ENCODE measurements at places on chromosomes 4 and X.

GRCh38 chr4:70935038-70935695, 33.0 kb downstream of the MOB1B start:
- no peak for DNase-seq

DNA sequence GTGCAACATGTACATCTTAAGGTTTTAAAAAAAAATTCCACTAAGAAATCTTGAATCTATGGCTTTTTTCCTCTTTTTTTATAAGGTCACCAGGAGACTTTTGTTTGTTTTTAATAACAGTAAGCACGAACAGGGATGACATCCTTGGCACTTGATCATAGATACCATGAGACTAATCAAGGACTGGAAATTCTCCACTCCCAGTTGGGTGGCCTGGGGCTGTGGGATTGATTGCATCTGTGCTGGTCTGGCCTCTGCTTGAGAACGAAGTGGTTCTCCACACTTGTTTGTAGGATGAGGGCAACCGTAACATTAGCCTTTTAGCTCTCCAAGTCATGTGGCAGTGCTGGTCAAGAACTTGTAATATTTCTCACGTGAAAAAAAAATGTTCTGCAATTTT, 35.4 kb downstream of the SNX25 start:
- no peak for DNase-seq

DNA sequence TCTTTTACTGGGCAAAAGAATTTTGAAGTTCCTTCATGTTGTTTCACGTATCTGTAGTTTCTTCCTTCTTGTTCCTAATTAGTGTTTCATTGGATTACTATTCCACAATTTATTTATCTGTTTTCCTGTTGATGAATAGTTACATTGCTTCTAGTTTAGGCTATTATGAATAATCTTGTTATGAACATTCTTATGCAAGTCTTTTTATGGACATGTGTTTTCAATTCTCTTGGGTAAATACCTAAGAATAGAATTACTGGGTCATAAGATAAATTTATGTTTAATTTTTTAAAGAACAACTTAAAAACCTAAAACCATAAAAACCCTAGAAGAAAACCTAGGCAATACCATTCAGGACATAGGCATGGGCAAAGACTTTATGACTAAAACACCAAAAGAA, 70.9 kb upstream of the RXFP1 start:
- DNase-seq, result no peak

DNA sequence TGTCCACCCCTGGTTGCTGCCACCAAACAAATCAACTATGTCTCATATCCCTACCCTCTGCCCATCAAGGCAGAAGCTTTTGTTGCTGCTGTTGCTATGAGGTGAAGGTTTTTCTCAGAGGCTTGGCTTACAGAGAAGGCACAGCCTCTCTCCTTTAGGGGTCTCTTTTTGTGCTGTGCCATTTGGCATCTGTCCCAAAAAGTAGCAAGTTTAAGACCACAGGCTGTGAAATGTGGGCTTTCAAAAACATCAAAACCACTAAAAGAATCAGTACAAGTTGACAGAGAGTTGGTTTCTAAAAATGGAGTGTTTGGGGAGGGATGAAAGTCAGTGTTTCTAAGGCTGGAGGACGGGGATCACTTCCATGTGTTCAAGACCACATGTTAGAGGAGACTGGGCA, 634.9 kb downstream of the BCOR start:
- no peak for DNase-seq

DNA sequence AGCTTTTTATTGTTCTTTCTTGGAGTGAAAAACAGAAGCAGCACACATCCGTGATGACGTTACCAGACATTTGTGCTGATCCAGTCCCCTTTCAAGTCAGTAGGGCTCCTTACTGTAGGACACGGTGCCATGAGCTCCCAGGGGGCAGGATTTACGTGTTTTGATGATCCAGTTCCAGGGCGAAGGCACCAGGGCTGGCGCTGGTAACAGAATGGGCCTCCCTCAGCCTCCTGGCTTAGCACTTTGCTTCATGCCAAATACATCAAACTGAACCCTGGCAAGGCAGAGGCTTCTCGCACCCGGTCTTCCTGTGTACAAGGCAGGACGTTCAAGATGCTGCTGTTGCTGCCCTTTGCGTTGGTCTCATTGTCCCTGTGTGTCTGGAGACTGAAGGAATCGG, 66.6 kb upstream of the PSAPL1 start:
- no peak for DNase-seq

GRCh38 chr4:187204389-187204918, 480.8 kb upstream of the FAT1 start:
- DNase-seq, result no peak
